ENCODE measurements at places on chromosomes 3 and 15.
A peak's percentile ranks its signal among the peaks of the same experiment; 100 is the strongest.

- DNase-seq = peak; percentile 63
These were observed 3.5 kb upstream of the SHISA5 start for GRCh38 chr3:48507256-48508061.

DNA sequence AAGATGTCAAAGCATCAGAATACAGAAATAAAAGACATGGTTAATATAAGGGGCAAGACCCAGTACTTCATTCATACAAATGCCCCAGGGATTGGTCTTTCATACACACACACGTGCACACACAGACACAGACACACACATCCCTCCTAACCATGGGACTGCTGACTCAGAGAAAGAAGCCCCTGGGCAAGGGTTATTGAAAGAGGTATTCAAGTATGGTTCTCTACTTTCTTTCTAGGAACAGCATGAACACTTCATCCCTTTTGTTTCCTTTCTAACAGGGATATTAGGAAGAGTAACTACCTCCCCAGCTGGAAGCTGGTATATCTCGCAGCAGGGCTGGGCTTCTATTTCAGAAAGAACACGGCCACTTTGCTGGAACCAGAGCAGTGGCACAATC, 33.2 kb upstream of the ZFAND6 start:
- DNase-seq = no peak

DNA sequence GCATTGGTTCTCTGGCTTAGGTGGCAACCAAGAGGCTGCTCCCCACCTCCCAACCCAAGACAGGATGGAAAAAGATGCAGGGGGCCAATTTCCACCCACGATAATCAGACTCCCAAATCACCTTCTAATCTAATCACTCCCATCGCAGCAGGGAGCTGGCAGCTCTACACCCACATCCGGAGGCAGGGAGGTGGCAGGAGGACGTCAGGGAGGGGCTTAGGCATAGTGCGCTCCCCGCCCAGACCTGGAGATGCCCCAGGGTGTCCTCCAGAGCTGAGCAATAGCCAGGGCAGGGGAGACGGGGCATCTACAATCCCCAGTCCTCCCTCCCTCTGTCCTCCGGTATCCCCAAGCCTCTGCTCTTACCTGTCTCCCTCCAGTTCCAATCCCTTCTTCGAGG, 70.5 kb upstream of the SEC13 start:
- DNase-seq = no peak

DNA sequence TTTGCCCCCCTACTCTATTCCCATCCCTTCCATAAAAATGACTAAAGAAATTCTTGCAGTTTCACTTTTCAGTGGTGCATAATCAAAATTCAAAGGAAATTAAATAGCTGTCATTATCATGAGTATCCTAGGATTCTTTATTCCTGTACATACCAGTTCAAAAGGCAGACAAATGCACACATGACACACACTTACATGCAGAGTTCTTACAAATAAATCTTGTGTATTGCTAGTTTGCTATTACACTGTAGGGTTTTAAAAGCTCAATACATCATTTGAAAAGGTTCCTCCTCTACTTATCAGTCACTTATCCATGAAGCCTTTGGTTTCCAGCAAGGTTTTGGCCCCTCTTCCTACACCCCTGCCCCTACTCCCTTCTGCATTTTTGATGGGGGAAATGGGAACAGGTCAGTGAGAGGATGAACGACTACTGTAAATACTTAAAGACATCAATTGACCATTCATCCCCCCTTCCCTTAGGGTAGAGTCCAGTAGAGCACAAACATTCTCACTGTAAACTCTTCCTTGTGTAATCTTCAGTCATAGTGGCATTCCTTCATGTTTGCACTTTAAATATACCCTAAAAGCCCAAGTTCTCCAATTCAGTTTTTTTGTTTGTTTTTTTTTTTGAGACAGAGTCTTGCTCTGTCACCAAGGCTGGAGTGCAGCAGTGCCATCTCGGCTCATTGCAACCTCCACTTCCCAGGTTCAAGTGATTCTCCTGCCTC, 92.6 kb downstream of the SUCLG2 start:
- DNase-seq = no peak

GRCh38 chr3:81663114-81663513, 98.3 kb downstream of the GBE1 start:
- no peak for DNase-seq

DNA sequence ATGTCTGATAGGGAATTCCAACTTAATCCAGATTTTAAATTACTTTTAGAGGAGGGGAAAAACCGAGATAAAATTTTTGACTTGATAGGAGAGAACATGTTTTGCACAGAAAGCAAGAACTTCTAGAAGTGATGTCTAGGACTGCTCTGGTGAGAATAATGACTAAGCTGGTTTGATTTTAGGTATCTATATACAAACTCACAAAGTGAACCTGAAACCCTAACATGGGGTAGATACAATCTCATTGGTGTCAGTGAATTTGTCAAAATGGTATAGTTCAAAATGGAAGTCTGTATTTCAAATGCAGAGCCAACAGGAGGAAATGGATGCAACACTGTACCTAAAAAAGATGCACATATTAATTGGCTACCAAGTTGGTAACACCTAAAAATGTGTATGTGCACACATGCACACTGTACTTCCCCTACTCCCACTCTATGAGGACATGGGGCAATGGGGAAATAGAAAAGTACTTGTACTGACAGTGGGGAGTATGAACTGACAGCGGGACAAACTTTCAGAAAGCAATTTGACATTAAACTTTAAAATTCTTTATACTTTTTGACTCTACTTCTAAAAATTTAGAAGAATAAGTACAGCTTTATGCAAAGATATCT, 53.0 kb downstream of the NR1I2 start:
- DNase-seq = no peak

DNA sequence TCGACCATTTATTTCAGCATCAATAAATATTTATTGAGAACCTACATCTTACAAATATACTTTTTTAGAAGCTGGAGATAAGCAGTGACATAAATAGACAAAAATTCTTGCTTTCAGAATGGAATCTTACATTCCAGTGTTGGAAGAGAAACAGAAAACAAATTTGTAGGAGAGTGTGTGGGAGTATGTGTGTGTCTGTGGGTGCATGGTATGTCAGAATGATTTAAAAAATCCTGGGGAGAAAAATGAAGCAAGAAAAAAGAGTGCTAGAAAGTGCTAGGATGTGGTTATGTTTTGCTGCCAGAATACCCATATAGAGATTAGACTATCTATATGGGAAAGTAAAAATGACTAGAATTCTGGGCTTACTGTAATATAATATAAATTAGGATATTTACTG, 561.7 kb upstream of the SGO1 start:
- no peak for DNase-seq

- DNase-seq = no peak
These were observed 50.9 kb upstream of the CMTM7 start for GRCh38 chr3:32340611-32341365.

GRCh38 chr3:120092474-120092873, 1.8 kb downstream of the GSK3B start:
- no peak for DNase-seq

- no peak for DNase-seq
These were observed 104.4 kb upstream of the GOLGA6L6 start for GRCh38 chr15:20645956-20646355.

DNA sequence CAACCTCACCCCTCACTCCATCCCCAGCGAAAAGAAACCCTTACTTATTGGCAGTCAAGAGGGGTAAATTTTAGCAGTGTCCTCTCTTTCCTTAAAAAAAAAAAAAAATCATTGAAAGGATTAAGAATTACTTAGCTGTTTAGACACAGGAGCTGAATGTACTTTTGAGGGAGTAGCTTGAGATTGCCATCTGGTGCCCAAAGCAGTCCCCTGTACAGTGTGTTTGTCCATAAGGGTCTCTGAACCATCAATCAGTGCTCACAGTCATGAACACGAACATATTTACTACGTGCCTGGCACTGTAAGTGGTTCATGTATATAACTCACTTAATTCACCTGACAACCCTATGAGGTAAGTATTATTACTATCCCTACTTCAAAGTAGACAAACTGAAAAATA, 463.5 kb downstream of the RAP2B start:
- DNase-seq = no peak

All from stimulated activated CD8-positive, alpha-beta memory T cell treated with anti-CD3 and anti-CD28 coated beads, Interleukin-4, amount 100 ng/mL, for 1 hour (primary cell).